ENCODE measurements at places on chromosomes 16 and 17.

- no peak for DNase-seq
Measured at GRCh38 chr17:60077226-60077625, 1.5 kb downstream of the HEATR6 start.

- no peak for DNase-seq
Measured at GRCh38 chr17:47719411-47720152, 13.5 kb upstream of the TBX21 start.

DNA sequence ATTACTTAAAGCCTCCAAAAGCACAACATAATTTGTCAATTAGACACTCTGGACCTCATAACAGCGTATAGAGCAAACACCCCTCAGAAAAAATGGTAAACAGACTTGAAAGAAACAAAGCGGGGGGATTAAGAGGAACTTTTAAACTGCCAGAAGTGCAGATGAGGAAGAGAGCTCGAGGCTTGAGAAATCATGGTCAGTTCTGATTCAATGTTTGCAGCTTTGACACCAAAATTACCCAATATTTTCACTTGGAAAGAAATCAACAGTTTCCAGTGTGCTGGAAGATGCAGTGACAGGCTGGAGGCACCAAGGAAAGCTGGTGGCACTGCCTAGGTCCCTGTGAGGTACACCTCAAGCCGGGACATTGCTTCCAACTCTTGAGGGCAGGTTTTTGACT, 180.9 kb upstream of the TOX3 start:
- no peak for DNase-seq

- no peak for DNase-seq
Measured at GRCh38 chr16:50303605-50304466, 37.5 kb downstream of the ADCY7 start.

DNA sequence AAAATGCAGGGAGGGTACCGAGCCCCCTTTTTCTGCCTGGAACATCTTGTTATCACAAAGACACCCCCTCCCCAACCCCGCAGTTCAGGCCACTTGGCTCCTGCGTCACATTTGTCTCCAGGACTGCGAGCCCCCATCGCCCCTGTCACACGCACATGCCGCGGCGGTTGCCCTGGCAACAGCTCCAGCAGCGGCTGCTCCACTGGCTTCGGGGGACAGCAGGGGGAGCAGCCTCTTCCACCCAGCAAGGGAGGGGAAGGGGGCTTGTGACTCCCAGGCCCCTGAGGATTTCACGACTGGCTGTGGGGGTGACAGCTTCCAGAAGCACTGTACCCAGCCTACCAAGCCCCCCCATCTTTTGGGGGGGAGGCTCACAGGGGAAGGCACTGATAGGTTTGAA, 2.6 kb downstream of the BAIAP3 start:
- DNase-seq: peak; percentile 7

GRCh38 chr16:62077998-62078397, 41.8 kb upstream of the CDH8 start:
- DNase-seq: peak; percentile 28

- DNase-seq: no peak
Measured at GRCh38 chr16:11612665-11613025, 25.9 kb upstream of the LITAF start.

GRCh38 chr16:35195864-35196216, 1736.4 kb downstream of the TP53TG3F start:
- no peak for DNase-seq

GRCh38 chr16:84566545-84567257, 51.2 kb downstream of the COTL1 start:
- DNase-seq: no peak
